ENCODE measurements at places on chromosomes 12 and 14.

- no peak for DNase-seq
These were observed 264.3 kb downstream of the AKAP6 start for GRCh38 chr14:32593290-32593942.

DNA sequence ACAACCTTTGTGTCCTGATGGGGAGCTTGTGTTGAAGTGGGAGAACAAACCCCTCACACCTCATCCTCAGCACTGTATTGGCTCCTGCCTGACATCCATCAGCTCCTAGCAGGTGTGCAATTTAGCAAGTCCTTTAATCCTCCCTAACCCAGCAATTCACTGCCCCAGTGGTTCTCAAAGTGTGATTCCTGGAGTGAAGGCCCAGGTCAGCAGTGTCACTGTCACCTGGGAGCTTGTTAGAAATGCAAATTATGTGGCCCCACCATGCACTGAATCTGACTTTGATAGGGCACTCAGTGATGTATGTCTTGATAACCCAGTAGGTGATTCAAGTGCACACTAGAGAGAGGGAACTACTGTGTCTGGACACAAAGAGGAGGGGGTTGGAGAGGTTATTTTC, 133.6 kb downstream of the FGD4 start:
- DNase-seq, result no peak

GRCh38 chr14:24127673-24128072, 2.8 kb upstream of the FITM1 start:
- DNase-seq, result no peak

DNA sequence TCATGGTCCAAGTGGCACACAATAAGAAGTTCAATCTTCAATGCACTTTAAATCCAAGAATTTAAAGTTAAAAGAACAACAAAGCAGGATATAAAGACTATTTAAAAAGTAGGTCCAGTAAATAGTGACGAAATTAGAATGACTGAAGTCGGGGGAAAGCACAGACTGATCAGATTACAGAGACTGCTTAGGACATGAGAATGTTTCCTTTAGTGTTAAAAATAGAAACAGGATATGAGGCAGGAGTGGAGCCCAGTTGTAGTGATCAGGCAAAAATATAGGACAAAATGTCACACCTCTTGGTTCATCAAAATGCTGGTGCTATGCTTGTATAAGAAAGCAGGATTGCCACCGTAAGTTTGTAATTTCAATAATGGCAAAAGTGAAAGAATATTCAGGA, 52.2 kb upstream of the CD163 start:
- DNase-seq, result no peak

- DNase-seq, result no peak
These were observed 97.3 kb upstream of the ST8SIA1 start for GRCh38 chr12:22431693-22432251.

GRCh38 chr12:47268501-47269454, 189.0 kb upstream of the AMIGO2 start:
- no peak for DNase-seq

GRCh38 chr14:28777471-28778137, 11.0 kb downstream of the FOXG1 start:
- no peak for DNase-seq

DNA sequence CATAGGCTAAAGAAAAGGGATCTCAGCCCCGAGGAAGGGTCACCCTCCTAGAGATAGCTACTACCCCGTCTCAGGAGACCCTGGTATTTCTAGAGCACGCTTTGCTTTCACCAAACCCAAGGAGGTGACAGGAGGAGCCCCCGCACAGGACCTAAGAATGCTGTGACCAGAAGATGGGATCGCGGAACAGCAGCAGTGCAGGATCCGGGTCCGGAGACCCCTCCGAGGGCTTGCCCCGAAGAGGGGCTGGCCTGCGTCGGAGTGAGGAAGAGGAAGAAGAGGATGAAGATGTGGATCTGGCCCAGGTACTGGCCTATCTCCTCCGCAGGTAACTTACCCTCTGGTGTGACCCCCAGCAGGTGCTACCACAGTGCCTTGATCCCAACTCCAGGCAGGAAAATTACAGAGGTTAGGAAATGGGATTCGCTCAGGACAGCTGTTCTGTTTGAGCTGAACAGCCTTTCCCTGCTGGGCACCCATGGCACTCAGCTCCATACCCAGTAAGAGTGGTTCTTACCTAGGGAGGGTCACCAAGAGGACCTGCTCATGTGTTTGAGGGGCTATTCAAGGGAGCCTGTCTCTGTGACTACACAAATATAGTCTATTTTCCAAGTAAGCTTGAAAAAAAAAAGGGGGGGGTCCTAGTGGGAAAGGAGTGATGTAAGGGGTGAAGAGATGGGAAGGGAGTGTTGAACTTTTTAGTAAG, 826 bp upstream of the NRL start:
- DNase-seq, result no peak

- DNase-seq, result no peak
These were observed 3.4 kb downstream of the CHGA start for GRCh38 chr14:92926180-92926845.

- no peak for DNase-seq
These were observed 49.3 kb downstream of the C14orf132 start for GRCh38 chr14:96088481-96088880.

DNA sequence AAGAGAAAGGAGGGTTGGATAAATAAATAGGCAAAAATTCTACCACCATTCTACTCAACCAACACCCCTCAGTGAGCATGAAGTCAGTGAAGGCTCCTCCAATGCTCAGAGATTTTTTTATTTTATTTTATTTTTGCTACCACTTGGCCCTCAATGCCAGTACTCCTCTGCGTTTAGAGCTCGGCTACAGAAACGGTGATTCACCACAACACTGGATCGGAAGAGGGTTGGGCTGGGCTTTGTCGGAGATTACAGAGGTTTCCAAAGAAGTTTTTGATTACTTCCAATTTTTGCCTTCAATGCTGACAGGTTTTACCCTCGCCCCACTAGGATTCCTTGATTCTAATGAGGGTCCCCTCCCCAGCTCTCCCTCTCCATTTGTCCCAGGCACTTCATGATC, 1027.2 kb upstream of the TMEM132C start:
- no peak for DNase-seq

- DNase-seq, result no peak
These were observed 22.6 kb downstream of the TMEM253 start for GRCh38 chr14:21123429-21123828.

DNA sequence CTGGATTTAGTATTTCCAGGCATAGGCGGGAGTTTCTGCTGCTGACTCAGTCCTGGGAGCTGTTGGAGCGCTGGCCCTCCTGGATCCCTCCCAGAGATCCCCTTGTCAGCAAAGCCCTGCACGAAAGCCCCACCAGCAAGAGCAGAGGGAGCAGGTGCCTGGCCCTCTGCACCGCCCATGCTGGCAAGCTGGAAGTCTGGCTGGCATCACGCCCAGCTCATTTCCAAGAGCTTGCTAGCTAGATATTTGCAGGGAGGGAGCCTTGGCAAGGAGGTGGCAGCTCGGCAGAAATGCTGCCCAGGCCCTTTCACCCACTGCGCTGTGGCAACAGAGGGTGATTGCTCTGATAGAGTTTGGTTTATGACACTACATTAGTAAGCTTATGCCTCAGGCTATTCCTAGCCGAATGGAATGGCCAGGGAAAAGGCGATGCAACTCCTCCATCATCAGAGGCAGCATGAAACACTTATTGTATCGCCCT, 193.9 kb downstream of the EMP1 start:
- DNase-seq, result no peak

GRCh38 chr12:39627914-39628313, 8.3 kb upstream of the ABCD2 start:
- no peak for DNase-seq

GRCh38 chr12:57227315-57228115, 2.0 kb upstream of the SHMT2 start:
- DNase-seq, result no peak

DNA sequence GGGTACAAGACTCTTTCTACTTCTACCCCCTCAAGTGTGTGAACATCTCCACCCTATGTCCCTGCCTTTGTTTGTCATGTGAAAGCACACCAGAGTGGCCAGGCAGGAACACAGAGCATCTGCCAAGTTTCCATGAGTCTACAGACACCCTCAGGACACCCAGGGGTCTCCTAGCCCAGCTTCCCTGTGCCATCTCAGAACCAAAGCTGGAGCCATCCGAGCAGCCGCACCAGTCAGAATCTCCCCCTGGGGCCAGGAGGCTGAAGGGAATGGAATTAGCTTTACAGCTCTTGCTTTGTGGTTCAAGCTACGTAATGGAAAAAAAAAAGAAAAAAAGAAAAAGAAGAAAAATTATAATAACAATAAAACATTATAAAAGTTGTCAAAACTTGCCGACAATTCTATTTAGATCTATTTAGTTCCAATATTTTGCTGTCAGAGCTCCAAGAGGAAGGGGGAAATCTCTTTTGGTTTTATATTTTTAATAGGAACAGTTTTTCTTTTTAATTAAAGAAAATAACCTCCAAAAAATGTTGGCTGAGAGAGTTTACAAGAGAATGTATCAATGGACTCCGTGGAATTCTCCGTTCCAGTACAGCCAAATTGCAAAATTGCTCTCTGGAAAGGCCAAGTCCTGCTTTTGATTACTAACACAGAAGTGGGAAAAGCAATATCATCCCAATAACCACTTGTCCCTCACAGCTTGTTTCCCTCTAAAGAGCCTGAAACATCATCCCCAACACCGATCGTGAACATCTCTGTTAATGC, 37.1 kb downstream of the TBX5 start:
- DNase-seq, result no peak

- no peak for DNase-seq
These were observed 62.9 kb downstream of the CCDC91 start for GRCh38 chr12:28253161-28253641.

GRCh38 chr12:11880381-11880780, 190.4 kb upstream of the BCL2L14 start:
- DNase-seq, result no peak

GRCh38 chr12:74317078-74317601, 220.5 kb upstream of the ATXN7L3B start:
- peak; percentile 39 for DNase-seq

- DNase-seq, result no peak
These were observed 51.8 kb downstream of the FOXN3 start for GRCh38 chr14:89365061-89365801.

GRCh38 chr12:104347374-104348075, 44.0 kb downstream of the EID3 start:
- DNase-seq, result no peak

DNA sequence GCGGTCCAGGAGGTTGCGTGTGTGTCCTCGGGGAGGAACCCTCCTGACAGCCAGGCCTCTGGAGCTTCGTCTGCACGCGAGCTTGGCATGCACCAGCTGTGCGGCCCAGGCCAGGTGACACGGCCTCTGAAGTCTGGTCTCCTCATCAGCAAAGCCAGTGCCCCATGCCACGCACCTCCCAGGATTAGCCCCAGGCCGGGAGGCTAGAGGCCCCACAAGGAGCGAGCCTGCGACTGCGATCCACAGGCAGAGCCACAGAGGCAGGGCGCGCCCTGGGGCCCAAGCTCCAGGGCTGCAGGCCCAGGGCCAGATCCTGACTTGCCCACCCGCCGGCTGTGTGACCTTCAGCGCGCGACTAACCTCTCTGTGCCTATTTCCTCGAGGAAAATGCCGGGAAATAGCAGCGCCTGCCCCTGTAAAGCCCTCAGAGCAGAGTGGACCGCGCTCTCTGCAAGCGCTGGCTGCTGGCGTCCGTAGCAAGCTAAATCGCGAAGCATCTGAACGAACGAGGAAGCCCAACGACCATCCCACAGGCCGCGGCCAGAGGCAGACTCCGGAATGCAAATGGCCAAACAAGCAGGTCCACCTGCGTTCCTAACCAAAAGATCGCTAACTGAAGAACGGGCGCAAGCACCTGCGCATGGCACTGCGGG, 492 bp upstream of the BTBD6 start:
- DNase-seq, result no peak

- DNase-seq, result no peak
These were observed 63.2 kb upstream of the LTA4H start for GRCh38 chr12:96098631-96099030.

DNA sequence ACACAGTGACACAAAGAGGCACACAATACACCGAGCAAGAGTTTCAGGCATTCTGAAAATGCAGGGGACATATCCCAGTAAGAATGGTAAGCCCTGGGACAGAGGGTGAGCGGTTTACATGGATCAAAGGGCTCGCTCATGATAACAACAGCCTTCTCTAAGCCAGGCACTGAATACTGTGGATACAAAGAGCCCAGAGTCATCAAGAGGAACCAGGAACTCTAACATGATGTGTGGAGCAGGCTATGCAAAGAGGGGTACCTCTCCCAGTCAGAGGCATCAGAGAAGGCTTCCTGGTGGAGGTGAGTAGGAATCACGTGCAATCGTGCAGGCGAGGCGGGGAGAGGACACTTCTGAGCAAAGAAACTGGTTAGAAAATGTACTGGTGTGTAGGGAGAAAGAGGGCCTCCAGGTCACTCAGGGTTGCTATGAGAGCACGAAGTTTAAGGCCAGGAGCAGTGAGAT, 76.9 kb upstream of the EEA1 start:
- DNase-seq, result no peak

GRCh38 chr14:79278798-79279644, 932.3 kb downstream of the DIO2 start:
- peak; percentile 52 for DNase-seq

DNA sequence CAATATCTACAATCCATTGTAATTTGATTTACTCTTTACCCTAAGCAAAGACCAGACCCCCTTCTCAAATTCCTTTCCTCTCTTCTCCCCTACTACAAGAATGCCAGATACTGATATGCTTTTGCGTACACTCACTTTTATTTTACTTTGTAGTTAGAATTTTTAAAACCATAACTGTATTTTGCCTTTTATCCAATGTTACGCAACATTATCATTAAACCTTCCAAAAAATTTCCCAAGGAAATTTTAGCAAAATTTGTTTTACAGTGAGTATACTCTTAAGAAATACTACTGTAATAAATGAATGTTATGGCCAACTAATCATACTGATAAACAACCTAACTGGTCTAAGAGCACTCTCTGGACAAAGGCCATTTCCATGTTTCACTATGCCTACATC, 22.3 kb downstream of the ATP2B1 start:
- DNase-seq, result no peak

DNA sequence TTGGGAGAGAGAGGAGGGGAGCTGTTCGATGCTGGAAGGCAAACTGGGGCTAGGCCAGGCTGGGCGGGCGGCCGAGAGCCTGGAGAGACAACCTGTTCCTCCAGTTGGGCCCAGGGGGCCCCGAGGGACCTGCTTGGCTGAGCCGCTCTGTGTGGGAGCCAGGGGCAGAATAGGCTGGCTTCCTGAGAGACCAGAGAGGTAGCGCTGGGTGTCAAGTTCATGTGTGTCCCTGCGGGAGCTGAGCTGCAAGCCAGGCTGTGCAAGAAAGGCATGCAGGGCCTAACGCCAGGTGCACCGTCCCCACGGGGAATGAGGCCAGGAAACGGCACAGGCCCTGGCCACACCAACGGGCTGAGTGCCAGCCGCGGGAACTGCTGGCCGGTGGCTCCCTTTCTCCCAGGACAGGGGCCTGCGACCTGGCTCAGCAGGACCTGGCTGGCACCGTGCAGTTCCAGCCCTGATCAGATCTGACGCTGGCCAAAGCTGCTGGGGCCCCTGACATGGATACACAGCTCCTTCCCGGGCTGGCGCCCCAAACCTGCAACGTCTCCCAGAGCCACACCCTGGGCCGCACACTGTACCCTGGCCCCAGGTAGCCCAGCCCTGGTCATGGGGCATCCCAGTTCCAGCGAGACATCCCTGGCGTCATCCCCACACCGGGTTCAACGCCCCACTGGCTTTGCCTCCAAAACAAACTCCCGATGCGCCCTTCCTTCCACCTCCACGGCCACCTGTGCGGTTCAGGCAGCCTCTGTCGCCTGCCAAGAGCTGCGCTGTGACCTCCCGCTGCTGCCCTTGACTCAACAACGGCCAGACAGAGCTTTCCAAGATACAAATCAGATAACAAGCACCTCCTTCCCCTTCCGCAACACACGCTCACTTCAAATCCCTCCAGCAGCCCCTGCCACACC, 65.0 kb downstream of the RFLNA start:
- DNase-seq, result no peak

Data from HuH-7 (cell line).